ENCODE measurements at places on chromosomes 1 and 21. TPM values are rescaled to one million over a fixed set of nuclear protein-coding genes. Genes with fewer than 3 reads are reported as not detected.

GRCh38 chr1:52141513-52142219 is at the start of gene ZFYVE9:
ZFYVE9 (plus strand) TSS chr1:52142089; CDS start chr1:52233207, 91,118 bp downstream.
- DNase-seq = peak; percentile 94

- DNase-seq = no peak
Observed at GRCh38 chr1:211734359-211734758, 58.9 kb upstream of the NEK2 start.

LAPTM5 gene
- polyA plus RNA-seq = 23.0 TPM

RPS6KC1 gene
- 24.8 TPM for polyA plus RNA-seq

DNA sequence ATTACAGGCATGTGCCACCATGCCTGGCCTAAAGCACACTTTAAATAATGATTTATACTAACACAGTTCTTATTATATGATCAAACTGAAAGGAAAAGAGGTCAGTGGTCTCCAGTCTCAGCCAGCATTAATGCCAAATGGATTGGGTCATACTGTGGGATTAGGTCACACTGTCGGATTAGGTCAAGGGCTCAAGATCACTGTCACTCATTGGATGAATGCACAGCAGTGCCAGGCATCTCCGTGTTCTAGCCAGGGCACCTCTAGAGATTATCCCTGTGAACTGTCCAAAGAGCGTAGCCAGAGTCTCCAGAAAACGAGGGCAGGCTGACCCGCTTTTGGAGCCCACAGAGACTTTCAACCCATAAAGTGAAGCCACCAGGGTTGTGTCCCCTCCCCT is 70.9 kb downstream of the KCNN3 start:
- DNase-seq = no peak
